Psoas muscle (tissue), 8 donors: ENCODE measurements at places on chromosomes 1 and 21.

DNA sequence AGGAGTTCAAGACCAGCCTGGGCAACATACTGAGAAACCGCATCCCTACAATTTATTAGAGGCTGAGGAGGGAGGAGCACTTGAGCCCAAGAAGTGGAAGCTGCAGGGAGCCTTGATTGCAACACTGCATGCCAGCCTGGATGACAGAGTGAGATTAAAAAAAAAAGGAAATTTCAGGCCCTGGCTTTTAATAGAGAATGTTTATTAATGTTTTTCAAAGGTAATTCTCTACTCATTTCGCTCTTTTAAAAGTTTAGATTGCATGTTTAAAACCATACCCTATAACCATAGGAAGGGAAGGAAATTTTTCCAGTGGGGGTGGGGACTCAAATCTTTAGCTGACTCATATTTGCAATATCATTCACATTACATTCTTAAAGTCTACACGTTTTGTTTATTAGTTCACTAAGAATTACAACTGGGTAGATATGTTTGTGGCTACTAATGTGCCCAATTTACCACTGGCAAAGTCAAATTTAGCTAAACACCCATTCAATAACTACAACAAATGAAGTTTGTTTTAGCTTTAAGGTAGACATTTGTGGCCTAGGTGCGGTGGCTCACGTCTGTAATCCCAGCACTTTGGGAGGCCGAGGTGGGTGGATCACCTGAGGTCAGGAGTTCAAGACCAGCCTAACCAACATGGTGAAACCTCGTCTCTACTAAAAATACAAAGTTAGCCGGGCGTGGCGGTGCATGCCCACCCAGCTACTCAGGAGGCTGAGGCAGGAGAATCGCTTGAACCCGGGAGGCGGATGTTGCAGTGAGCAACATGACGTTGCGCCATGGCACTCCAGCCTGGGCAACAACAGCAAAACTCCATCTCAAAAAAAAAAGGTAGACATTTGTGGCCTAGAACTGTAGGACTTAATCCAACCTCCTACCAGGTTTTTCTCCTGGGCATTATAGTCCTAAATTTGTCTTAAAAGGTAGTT, 5.0 kb downstream of the KDM5B start:
- DNase-seq: no peak

- DNase-seq: peak; percentile 62
Observed at GRCh38 chr1:212700892-212701819, 1.5 kb upstream of the BATF3 start.

DNA sequence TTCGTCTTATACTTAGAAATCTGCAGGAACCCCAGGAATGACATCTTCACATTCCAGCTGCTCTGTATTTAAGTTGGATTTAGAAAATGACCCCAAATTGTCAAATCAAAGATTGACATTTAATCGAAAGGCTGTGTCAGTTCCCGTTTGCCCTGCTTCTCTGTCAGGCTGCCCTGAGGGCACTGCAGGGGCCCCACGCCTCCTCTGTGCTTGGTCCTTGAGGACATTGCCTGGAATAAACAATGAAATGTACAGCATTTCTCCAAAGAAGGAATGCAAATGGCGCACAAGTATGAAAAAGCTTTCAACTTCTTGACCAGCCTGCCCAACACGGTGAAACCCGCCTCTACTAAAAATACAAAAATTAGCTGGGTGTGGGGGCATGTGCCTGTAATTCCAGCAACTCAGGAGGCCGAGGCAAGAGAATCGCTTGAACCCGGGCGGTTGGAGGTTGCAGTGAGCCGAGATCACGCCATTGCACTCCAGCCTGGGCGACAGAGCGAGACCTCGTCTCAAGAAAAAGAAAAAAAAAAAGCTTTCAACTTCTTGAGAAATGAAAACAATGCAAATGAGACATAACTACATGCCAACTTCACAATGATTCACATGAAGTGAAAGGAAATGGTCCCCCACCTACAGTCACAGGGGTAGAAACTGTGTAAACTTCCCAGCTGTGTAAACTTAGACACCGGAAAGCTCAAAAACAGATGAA, 3.0 kb downstream of the TMPRSS3 start:
- no peak for DNase-seq

DNA sequence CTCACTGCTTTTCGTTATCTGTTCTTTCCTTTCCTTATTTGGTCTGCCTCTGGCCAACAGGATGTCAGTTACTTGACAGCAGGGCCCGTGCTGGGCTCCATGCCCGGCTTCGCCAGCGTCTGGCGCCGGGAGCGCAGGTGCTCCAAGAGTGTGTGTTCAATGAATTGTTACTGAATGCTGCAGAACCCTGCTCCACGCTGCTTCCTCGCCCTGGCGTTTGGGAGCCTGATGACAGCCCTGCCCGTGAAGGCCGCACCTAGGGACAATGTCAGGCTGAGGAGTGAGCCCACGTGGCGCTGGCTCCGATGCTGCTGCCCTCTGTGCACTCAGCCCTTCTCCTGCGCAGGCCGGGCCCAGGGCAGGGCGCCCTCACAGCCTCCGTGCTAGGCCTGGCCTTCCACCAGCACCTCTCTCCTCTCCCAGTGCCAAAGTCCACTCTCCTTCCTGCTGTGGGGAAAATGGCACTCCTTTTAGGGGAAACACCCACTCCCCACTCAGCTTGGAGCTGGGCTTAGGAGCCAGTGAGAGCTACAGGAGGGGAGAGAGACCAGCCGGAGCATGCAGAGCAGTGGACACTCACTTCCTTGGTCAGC, 51.4 kb downstream of the ACBD3 start:
- DNase-seq: no peak

- DNase-seq: no peak
Observed at GRCh38 chr1:212721388-212722247, 22.0 kb upstream of the BATF3 start.

DNA sequence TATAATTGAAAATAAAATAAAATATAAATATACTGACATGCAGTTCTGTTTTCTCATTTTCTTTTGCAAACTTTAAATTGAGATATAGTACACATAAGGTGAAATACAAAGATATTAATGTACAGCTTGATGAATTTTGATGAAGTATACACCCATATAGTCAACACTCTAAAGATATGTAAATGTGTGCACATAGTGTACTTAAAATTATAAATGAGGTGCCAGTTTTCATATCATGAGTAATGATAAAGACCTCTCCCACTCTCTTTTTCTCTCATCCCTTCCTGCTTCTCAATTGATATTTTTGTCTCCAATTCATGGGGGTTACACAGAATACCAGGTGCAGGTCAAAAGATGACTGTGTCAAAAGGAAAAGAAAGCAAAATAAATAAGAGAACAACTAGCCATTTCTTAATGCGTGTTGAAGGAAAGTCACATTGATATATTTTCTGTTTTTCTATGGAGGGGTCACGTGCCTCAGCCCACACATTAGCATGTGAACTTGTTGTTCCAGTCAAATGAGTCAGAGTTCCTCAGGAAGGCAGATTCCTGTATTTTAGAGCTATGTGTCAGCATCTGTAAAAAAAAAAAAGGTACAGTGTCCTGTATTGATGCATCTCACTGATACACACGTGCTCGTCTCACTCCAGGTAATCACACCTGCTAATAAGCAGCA, 64.3 kb upstream of the HOOK1 start:
- DNase-seq: no peak

DNA sequence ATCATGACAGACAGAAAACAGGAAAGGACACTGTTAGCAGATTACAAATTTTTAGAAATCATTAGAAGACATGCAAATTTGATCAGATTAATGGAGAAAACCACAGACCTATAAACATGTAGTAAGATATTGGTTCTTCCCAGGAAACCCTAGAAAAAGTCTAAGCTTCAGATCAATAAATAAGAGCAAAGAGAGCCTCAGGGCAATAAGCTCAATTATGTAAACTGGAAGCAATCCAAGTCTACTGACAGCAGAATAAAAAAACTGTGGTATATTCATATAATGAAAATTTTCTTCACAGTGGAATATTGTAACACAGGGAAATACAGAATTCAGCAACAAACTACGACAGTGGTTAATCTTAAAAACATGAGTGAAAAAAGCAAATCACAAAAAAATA, 36.3 kb downstream of the NRDC start:
- no peak for DNase-seq

DNA sequence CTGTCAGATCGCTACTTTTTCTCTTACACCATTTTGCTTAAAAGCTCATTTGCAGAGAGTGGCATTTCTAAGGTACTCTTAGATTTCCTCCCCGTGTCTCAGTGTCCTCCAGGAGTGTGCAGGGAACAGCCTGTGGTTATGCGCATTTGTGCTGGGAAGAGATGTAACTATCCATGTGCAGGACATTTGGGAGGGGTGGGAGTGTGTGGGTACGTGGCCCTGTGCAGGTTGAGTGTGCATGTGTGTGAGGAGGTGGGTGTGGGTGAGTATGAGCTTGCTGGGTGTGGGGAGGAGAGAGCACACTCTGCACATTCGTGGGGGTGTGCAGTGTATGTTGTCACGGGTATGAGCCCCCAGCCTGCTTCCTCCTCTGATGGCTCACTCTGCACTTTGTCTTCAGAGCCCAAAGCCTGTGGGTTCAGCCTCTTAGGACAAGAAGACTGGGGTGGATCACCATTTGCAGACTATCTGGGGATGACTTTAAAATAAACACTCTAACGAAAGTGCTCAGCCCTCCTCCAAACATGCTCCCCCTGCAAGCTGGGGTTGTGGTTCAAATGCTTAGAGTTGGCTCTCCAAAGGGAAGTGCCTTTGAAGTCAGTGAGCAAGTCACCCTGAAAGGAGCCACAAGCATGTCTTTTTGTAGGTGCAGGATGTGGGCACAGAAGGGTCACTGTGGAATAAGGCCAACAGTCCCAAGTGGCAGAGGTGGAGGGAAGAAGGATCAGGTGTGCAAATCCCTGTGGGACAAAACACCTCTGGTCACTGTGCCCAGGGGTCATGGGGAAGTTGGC, 295.4 kb downstream of the RRAGC start:
- DNase-seq: no peak

GRCh38 chr1:61680500-61680899, 44.4 kb downstream of the TM2D1 start:
- DNase-seq: no peak

DNA sequence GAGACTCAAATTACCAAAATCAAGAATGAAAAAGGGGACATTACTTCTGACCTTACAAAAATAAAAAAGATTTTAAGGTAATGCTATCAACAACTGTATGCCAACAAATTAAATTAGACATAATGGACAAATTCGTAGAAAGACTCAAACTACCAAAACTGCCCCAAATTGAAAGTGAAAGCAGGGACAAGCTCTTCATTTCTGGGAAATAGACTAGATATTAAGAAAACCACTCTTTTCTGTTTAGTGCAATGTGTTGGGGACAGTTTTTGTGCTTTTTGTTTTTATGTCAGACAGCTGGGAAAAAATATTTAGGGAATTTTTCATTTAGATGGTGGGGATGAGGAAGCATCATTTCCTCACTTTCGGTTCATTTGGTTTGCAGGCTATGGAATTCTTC, 4.9 kb upstream of the GBP1 start:
- DNase-seq: no peak

DNA sequence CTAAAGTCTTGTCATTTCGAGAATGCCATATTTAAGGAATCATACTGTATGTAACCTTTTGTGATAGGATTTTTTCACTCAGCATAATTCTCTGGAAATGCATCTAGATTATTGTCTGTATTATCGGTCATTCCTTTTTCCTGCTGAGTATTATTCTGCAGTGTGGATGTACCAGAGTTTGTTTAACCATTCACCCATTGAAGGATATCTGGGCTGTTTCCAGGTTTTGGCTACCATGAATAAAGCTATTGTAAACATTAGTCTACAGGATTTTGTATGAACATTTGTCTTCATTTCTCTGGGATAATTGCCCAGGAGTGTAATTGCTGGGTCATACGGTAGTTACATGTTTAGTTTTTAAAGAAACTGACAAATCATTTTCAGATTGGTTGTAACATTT, 61.8 kb downstream of the ATP1A1 start:
- DNase-seq: no peak

DNA sequence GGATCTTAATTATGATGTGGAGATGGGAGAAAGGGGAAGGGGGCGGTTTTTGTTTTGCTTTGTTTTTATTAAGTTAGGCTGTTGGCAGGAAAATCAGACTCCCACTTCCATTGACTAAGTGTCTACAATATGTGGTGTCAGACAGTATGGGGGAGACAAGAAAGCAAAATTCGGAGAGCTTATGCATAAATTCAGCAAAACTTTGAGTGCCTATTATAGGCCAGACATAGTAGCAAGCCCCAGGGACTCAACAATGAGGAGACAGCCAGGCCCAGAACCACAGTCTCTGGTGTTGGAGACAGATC, 835 bp upstream of the TSPAN2 start:
- no peak for DNase-seq

GRCh38 chr1:177511036-177511435, 340.3 kb downstream of the BRINP2 start:
- no peak for DNase-seq

- DNase-seq: peak; percentile 92
Observed at GRCh38 chr21:44294391-44295162, 5.3 kb upstream of the PFKL start.

GRCh38 chr1:1835546-1835945, 55.3 kb downstream of the GNB1 start:
- DNase-seq: no peak

DNA sequence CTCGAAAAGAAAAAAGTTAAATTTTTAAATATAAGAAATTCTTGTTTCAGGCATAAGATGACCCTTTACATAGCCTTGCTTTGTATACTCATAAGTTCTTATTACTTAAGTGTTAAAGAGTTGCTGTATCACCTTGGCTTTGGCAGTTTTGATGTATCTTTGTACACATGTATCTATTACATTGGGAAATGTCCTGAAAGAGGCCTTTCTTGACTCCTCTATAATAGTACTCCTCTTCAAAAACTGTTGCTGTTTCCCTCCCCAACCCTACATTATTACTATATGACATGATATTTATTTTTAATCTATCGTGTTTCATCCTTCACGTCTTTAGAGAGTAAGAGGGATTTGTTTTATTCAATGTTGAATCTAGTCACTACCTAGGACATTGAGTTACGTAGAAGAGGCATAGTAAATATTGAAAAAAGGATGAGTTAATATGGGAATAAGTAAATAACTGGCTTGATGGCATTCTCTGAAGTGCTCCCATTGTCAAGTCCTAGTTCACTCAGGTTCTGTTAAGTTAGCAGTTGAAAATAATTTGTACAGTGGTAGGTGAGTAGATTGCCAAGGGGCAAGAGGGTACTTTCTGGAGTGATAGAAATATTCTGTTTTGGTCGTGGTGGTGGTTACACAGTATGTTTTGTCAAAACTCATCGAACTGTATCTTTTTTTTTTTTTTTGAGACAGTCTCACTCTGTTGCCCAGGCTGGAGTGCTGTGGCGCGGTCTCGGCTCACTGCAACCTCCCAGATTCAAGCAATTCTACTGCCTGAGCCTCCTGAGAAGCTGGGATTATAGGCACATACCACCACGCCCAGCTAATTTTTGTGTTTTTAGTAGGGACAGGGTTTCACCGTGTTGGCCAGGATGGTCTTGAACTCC, 8.2 kb downstream of the THRAP3 start:
- DNase-seq: no peak
